AG08395 (cell line): ENCODE measurements at places on chromosomes 6 and 20.
A peak's percentile ranks its signal among the peaks of the same experiment; 100 is the strongest.

- DNase-seq = peak; percentile 79
Observed at GRCh38 chr20:52083627-52084232, 107.8 kb downstream of the ZFP64 start.

- peak; percentile 21 for DNase-seq
Observed at GRCh38 chr6:168851460-168852375, 401.9 kb downstream of the THBS2 start.

DNA sequence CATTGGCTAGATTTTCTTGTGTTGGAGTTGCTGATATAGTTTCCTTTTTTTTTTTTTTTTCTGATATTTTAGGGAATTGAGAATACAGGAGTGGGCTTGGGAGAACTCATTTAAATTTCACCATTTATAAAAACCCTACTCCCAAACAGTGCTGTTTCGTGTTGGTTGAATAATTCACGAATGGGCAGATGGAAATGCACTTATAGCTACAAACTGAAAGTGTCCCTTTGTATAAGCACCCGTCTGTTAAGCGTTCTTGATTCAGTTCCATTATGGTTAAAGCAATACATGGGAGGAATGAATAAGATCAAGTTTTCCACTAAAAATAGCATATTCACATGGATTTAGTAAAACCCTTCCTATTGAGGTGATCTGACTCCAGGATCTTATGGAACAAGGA is 122.2 kb upstream of the ARG1 start:
- DNase-seq = no peak

- DNase-seq = no peak
Observed at GRCh38 chr6:49636713-49637349, at the start of gene RHAG. Gene RHAG (minus strand): TSS chr6:49636839. CDS start chr6:49636812, 27 bp downstream.

DNA sequence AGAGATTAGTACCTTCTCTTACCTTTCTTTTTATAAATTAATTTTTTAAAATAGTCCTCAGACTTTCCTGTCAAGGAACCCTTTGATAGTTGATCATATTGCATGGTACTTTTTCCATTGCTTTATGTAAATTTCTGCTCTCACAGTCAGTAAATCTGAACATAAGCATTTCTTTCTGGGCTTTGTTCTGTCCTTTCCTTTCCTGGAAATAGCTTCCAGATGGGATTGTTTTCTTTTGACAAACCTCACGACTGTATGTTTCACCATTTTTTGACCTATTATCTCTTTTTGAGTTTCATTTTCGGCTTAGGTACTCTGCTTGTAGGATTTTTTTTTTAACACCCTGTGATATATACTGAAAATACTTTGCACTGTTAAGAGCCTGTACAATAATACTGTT is 32.6 kb downstream of the UTRN start:
- DNase-seq = peak; percentile 39

DNA sequence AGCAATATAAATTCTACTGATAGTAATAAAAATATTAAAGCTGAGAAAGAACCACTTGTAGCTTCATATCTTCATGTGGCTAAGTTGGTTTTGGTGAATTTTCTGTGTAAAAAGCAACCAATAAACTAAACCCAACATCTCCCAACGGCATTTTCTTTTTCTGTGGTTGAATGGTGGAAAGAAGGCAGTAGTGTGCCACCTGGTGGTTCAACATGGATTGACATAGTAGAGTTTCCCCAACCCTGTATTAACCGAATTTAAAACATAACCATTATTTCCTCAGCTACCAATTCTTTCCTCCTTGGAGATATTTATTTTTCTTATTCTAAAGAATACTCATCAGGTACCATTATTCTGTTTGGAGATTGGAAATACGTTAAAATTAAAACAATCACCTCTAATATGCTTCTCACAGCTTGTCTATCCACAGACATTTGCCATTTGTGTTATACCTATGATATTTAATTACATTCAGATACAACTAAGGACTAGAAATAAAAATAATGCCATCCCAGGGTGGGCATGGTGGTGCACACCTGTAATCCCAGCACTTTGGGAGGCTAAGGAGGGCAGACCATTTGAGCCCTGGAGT is 117.1 kb upstream of the EEF1E1 start:
- peak; percentile 65 for DNase-seq

- no peak for DNase-seq
Observed at GRCh38 chr6:2460216-2460745, 214.9 kb upstream of the GMDS start.

DNA sequence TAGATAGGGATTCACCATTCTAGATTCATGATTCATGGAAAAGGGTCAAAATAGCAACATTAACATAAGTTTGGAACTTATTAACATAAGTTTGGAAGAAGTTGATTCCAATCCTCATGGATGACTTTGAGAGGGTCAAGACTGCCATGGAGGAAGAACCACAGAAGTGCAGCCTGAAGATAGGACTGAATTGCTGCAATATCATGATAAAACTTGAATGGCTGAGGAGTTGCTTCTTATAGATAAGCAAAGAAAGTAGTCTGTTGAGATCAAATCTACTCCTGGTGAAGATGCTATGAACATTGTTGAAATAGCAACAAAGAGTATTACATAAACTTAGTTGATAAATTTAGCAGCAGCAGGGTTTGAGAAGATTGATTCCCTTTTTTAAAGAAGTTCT is 62.2 kb downstream of the GMDS start:
- no peak for DNase-seq

DNA sequence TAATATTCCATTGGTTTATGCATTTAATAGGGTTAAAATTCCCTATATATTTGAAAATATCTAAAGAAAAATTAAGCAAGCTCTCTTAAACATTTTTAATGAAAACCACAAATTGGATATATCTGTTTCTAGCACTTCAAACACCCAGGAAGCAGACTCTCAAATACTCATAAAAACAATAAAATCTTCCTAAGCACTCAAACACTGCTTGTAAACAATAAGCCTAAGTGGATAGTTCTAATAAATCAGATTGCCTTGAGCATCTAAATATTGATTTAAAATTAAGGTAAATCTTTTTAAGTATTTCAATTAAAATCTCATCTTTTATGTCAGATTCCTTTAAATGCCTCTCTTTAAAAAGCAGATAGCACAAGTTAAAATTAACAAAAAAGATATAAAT is 254.4 kb downstream of the KCNQ5 start:
- no peak for DNase-seq

GRCh38 chr20:17992224-17992637 is 23.4 kb downstream of the MGME1 start:
- no peak for DNase-seq

GRCh38 chr6:49462071-49462470 is 982 bp downstream of the MMUT start:
- DNase-seq = no peak

- no peak for DNase-seq
Observed at GRCh38 chr6:76776876-76777275, 686.4 kb downstream of the HTR1B start.

- DNase-seq = no peak
Observed at GRCh38 chr6:113292646-113293422, 564.3 kb upstream of the MARCKS start.

- DNase-seq = peak; percentile 39
Observed at GRCh38 chr6:5208057-5208456, 52.7 kb downstream of the LYRM4 start.

DNA sequence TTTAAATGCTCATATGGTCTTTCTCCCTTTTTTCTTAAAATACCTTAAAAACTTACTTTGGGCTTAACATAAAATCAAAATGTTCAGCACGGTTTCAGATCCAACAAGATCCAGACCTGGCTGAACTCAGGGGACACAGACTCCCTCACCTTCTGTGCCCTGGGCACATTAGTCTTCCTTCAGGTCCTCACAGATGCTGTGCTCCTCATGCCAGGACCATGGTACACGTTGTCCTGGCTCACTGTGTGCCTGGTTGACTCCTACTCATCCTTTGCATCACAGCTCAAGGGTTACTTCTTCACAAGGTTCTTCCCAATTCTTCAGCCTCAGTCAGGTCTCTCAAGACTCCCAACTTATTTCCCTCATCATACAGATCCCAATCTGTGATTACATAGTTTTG is 73.6 kb upstream of the TCF21 start:
- no peak for DNase-seq

GRCh38 chr6:3943331-3943765 is 94.2 kb downstream of the FAM50B start:
- no peak for DNase-seq

DNA sequence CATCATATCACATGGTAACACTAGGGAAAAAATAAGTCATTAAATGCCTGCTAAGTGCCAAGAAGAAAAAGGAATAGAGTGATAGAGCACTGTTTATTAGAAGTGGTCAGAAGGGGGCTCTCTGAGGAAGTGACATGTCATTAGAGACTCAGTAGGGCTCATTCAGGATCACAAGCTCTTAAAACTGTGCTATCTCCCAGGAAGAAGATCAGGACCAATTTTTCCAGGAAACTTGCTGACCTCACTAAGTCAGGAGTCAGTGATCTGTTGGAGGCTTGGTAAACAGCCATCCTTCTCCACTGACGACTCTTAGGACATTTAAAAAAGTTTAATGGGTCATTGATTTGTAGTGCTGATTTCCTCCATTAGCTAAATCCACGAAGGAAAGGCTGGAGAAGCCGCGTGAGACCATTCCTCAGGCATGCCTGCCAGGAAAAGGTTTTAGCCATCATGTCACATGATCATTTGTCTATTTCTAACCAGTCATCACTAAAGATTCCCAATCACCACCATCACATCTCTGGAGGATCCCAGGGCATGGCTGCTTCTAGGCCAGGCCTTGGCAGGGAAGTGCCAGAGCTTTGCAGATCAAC is 5.9 kb upstream of the PTPN1 start:
- no peak for DNase-seq

GRCh38 chr6:152552616-152553209 is 84.4 kb downstream of the SYNE1 start:
- DNase-seq = peak; percentile 70

DNA sequence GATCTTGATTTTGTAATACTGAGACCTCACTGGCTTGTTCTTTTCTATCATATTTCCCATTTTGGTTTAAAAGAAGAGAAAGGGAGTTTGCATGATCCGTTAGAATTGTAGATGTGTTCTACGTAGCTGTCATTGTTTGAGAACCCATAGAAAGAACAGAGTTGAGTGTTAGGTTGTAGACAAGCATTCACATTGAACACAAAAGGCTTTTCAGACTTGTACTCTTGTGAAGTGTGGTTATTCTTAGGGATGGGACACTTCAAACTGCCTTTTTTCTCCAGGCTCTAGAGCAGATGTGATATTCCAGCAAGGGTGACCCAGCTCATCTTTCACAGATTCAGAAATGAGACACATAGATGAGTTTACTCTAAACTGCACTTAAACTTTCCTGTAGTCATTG is 19.9 kb downstream of the FOXO3 start:
- no peak for DNase-seq

- DNase-seq = peak; percentile 11
Observed at GRCh38 chr6:104613416-104614001, 246.2 kb downstream of the HACE1 start.

- no peak for DNase-seq
Observed at GRCh38 chr6:170376386-170377043, 70.0 kb downstream of the FAM120B start.

DNA sequence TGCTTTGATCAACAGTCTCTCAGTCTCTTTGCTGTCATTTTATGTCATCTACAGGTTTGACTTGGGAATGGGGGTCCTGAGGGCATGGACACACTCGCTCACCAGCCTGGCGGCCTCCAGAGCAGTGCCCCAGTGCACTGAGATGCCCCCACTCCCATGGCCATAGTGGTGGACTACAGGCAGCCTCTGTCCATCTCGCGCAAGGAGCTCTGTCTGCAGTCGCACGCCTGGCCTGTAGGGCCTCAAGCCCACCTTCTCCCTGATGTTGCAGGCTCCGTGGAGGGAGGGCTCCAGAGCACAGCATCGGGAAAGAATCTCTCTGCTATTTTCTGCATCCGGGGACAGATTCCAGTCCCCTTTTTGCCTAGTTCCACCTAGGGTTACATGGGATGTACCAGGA is 22.6 kb downstream of the DDO start:
- DNase-seq = no peak

- DNase-seq = no peak
Observed at GRCh38 chr6:64231928-64232327, 596.3 kb downstream of the PHF3 start.

- DNase-seq = peak; percentile 97
Observed at GRCh38 chr6:35370124-35370741, 27.9 kb downstream of the PPARD start.

- DNase-seq = no peak
Observed at GRCh38 chr20:16158976-16159286, 414.3 kb downstream of the KIF16B start.

DNA sequence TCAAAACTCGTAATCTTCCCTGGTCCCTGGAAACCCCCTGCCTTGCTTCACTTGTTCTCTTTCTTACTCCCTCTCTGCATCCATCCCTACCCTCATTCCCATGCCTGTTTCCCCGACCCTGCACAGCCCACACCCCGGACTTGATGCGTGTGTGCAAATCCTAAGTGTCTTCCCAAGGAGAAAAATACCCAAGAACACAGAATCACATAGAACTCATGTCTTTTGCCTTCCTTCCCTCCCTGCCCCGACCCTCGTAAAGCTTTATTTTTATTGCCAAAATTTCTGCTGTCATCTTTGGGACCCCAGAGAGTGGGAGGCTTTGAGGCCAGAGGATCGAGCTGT is 169.6 kb upstream of the PMEPA1 start:
- DNase-seq = no peak

DNA sequence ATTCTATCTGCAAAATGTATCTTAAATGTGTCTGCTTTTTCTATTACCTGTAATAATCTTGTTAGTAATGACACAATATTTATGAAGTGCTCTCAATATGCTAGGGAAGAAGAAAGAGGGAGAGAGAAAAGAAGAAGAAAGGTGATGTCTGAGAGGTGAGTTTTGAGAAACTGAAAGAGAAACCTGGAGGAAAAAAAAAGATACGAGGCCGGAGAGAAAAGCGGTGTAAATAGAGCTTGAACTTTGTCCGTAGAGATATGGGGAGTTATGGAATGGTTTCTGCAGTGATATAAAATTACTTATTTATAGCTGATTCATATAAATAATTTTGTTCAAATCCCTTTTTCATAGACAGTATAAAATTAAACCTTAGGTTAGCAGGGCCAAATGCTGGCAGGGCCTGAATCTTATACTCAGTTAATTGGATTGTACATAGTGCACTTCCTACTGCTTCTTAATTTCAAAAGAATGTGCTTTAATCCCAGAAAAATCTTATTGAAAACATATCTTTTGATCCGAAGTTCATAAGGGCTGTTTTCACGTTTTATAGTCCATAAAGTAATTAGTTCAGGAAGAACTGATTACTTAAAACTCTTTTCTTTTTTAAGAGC is 43.0 kb downstream of the MYB start:
- DNase-seq = no peak

DNA sequence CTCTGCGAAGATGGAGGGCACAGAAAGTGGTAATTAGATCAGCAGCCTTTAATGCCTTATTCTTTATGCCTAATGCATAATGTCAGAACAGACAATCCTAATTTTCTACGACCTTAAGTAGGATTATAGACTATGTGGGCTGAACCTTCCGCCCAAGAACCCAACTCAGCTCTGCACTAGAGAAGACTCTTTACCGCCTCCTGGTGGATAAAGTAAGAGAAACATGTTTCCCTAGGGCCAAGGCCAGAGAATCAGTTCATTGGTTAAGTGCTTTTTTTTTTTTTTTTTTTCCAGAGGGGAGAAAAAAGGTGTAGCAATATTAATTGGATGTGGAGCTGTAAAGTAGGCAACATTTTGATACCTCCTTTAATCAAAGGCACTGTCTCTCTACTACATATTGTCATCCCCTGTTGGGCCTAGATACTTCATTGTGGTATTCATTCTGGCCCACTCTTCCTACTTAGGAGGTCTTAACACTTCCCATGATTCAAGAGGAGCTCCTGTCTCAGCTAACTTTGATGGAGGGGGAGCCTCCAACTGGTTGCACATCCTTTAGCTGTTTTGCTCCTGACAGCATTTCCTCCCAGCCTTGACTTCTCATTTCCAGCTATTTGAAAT is 124.9 kb upstream of the NRN1 start:
- peak; percentile 18 for DNase-seq
